ENCODE measurements at places on chromosomes 11 and 22.

DNA sequence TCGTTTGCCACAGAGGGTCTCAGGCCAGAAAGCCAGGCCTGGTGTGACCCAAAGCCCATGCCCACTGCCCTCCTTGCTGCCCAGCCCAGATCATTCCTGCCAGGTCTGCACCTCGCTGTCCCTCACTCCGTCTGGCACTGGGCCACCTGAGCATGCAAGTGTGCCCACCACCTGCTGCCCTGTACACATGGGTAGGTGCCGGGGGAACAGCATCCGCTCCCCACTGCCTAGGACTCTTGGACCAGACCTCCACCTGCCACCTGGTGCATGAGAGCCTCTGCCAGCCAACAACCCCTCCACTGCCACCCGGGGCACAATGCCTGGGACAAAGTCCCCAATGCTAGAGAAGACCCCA is 12.5 kb downstream of the MGAT3 start:
- no peak for DNase-seq

DNA sequence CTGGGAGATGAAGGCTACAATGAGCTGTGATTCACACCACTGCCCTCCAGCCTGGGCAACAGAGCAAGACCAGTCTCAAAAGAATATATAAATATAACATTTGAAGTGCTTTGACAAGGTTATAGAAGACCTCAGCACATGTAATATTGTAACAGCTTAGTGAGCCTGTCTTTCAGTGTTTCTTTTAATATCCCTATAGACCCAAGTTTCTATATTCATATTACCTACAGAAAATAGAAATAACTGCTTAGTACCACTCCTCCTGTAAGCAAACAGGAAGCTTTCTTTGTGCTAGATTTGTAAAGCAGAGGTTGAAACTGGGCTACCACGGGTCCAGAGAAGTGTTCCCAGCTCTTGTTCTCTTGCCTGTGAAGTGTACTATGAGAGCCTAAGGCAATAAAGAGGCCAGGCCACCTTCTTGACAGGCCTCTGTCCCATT is 68.2 kb downstream of the PPP2R1B start:
- DNase-seq = no peak

GRCh38 chr11:120599816-120600420 is 88.4 kb downstream of the GRIK4 start:
- no peak for DNase-seq

GRCh38 chr22:37884420-37884819 is 21.7 kb upstream of the MICALL1 start:
- DNase-seq = no peak

DNA sequence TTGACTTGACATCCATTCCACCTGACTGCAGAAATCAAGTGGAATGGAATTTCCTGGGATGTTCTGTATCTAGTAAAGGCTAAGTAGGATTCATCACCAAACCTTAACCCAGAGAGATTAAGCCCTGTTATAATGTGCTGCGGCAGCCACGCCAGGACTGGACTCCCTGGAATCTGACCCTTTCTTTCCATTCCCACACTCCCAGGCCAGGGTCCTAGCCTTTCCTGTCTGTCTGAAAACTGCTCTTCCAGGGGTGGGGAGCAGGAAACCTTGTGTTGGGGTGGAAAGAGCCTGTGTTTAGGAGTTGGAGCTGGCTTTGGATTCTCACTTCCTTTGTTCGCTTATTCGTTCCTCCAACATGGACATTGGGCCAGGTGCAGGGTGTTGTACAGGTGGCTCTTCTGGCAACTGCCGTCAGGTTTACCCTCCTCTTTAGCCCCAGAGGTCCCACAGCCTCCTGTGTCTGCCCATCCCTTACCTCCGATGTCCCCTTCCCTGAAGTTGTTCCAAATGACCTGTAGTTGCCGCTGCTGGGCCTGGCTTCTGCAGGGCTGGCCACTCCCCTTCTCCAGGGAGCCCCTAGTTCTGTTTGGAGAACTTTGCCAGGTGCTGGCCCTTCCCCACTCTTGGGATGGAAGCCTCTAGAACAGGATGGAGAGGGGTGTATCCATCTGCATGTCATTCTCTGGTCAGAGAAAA is 20.5 kb upstream of the PARVB start:
- no peak for DNase-seq
